ENCODE measurements at places on chromosomes 1 and 21.

DNA sequence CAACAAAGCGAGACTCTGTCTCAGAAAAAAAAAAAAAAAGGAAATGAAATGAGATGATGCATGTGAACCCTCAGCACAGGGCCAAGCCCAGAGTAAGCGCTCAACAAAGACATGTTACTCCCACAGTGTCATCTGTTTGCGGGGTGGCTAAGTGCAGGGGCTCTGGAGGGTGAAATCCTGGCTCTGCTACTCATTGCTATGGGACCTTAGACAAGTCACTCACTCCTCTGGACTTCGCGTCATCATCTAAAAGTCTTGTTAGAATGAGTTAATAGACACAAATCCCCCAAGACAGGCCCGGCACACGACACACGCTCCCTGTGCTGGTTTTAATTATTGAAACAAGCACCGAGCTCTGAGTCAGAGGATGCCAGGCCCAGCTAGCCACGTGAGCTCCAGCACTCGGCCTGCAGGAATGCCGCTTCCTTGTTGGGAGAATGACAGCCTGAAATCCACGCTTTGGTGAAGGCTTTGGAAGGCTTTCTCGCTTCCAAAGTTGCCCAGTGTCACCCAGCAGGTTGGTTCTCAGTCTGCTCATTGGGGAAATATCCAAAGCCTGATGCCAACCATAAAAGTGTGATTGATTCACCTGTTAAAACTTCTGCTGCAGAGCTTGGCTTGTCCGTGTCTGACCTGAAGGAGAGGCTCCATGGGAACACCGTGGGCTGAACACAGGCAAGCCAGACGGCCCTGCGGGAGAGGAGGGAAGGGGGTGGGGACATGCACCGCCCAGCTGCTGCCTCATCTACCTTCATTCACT lies 36.7 kb upstream of the TARDBP start:
- DNase-seq, result no peak

DNA sequence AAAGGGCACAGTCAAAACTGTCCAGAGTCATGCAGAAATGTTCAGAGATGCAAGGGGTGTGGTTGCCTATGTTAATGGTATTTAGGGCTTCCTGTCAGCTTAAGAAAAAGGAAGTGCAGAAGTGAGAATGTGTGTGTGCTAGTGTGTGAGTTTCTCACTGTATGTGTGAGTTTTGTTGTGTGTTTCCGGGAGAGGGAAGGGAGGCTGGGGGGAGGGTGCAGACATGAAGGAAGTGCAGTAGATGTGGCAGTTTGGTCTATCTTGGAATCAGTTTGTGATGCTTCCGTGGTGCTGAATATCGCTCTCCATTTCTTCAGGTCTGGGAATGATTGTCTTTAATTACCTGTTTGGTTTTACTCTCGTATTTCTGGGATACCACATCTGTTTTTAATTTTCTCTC lies 16.5 kb upstream of the ATP6V1G3 start:
- no peak for DNase-seq

DNA sequence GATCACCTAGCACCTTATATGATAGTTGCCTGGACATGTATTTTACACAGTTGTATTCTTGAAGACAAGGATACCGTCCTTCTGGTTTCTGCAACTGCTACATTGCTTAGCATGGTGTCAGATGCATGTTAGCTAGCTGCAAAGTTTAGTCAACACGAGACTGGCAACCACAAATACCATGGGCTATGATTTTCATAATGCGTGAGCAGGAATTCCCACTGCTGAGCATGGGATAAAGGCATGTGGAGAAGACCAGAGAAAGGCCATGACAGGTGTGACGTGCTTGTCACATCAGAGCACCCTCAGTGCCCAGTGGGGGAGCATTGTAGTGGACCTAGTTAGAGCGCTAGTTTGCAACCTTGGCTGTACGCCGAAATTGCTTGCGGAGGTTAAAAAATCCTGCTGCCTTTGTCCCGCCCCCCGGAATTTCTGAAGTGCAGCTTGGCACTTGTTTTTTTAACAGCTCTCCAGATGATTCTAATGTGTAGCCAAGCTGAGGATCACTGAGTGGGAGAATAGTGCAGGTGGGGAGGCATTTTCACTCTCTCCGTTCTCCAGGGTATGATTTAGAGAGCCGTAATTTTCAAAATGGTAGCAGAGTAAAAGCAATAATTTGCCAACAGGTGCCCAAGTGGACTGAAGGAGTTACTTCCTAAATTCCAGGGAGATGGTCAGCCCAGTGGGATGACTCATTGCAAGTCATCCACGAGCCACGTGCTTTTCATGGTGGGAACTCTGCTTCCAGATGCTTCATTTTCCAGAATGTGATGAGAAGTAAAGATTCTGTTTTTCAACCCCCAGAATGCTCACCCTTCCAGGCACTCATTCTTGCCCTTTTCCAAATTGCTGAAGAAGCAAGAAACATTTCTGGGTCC lies 81.0 kb downstream of the CNIH3 start:
- no peak for DNase-seq

DNA sequence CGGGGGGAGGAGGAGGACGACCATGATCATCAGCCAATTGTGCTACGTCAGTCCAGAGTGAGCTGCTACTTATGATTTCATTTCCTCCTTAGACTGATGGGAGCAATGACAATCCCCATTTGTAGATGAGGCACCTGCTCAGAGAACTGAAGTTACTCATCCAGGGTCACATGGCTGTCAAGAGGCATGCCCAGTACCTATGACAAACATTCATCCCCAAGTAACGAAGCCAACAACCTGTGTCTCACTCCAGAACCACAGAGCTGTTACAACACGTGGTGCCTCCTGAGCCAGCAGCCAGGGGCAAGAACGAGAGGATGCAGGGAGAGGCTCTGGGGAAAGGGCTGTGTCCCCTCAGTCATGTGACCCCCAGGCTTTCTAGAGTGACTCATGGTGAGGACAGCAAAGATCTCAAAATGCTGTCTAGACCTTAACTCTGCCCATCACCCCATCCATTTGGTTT lies 93.6 kb downstream of the SIM2 start:
- DNase-seq, result no peak

DNA sequence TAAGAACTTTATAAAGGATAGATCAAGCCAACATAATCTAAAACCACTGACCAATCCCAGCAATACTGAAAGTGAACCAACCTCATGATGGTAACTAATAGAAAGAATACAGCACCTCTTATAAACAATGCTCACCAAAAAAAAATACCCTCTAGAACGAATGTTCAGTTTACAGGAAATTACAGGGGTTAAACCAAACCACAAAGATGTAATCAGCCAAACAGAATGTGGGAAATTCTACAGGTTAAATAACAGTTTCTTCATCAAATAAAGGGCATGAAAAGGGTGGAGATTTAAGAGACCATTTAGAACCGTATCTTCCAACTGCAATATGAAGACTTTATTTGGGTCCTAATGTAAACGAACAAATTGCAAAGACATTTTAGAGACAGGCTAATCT lies 30.4 kb downstream of the ARID4B start:
- no peak for DNase-seq

DNA sequence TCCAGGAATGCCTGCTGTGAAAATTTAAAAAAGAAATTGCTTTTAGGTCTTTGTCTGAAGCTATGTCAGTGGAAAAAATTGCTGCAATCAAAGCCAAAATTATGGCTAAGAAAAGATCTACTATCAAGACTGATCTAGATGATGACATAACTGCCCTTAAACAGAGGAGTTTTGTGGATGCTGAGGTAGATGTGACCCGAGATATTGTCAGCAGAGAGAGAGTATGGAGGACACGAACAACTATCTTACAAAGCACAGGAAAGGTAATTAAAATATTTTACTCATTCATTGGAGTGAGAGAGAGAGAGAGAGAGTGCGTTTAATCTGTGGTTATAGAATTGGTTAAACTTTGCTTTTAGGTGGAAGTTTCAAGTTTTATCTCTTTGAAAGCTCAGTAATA lies 20.0 kb downstream of the CDC73 start:
- DNase-seq, result no peak

DNA sequence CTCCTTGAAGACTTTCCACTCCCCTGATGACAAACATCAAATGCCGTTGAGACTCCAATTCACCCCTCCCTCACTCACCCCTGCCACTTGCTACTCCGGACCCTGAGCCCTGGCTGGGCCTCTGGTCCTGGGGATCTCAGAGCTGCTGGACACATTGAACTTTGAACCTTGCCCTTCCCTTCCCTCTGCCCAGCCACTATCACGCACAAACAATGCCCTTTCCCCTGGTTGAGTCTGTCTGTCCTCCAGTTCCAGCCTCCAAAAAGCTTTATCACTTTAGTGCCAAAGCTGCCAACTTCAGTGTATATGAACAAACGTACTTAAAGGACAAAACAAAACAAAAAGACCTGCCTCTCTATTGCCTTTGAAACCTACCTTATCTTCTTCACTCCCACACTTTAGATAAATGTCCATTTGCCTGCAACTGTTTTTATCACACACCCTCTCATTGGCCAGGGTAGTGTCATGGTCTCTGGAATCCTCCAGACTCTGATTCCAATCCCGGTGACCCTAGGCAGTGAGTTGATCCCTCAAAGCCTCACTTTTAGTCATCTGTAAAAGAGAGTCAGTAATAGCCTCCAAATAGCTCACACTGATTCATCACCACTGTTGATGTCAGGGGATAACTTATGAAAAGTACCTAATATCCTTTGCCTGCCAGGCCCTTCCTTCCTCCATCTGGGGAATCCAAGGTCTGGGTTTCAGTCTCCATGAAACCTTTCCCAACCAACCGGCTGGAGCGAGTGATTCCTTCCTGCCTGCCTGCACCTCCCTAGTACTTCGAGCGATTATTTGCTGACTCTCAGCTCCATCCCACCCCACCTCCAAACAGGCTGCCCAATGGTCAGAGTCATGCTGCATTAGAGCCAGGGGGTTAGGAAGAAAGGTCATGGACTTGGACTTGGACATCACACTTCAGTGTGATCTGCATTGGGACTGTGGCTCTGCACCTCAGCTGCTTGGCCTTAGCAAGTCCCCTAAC lies 15.9 kb upstream of the SPOCD1 start:
- DNase-seq, result no peak

- no peak for DNase-seq
Observed at GRCh38 chr1:215780139-215780538, 213.0 kb downstream of the KCTD3 start.

DNA sequence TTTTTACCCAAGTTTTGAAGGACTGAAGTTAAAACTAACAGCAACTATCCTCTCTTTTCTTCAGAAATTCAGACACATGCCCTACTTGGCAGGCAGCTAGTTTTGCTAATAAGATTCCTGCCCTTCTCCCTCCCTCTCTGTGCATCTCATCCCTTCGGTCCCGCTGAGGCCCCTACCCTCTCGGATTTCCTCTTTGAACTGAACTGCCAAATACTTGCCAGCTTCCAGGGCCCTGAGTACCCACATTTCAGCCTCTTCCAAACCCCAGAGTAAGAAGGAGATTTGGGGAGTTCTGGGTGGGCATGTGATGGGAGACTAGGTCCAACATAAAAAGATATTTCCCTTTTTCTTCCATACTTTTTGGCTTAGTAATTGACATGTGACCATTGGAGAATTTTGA lies 116.5 kb upstream of the JUN start:
- DNase-seq, result no peak

DNA sequence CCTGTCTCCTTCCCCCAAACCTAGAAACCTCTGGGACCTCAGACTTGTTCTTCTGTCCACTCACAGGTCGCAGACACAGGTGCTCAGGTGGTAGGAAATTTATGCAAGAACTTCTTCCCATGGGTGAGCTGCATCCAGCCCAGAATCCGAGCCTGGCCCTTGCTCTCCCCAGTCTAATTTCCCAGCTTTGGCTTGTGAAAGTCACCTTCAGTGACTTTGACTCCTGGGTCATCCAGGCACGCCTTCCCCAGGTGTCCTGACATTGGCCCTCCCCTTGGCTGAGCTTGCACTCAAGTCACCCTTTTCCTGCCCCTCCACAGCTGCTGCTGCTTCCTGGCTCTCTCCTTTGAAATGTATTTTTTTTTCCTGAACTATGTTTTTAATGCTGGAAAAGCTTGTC lies 6.6 kb downstream of the IPO13 start:
- DNase-seq, result no peak
